ENCODE measurements at places on chromosomes 7 and 10.

GRCh38 chr10:73909540-73910115 is 1.3 kb upstream of the PLAU start:
- DNase-seq, result no peak

GRCh38 chr10:92846854-92847201 is 1.5 kb upstream of the EXOC6 start:
- DNase-seq, result no peak

DNA sequence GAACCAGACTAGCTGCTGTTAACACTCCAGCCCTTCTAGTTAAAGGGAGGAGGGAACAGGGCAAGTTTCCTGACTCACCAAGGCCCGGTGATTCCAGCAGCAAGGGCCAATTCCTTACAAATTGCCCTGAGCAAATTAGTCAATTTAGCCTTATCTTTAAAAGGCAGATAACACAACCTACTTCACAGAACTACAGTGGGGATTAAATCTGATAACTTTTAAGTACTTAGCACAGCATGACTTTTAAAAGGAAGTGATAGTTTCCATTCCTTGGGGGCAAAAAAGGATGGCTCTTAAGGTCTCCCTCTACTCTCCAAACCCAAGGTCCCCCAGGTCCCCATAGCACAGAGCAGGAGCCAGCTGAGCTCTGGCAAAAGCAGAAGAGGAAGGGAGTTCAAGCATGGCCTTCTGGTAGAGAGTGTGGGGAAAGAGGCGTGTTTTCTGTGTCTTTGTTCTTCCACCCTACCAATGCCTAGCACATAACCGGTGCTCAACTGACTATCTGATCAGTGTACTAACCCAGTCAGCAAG is 4.0 kb downstream of the CDCA7L start:
- no peak for DNase-seq

DNA sequence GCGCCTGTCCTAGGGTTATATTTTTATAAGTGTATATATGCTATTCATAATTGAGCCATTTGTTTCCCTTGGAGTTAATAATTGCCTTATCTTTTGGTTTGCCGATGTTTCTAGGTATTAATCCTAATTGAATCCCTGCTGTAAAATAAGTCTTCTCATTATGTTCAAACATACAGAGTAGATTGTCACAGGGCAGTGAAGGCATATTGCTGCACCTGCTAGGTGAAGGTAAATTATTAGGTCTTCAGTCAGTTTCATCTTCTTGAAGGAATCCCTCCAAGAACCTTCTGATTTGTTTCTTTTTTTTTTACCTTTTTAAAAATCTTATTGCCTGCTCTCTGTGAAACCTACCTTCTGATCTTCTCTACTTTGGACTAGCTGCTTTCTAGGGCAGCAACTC is 17.9 kb upstream of the AGFG2 start:
- no peak for DNase-seq

DNA sequence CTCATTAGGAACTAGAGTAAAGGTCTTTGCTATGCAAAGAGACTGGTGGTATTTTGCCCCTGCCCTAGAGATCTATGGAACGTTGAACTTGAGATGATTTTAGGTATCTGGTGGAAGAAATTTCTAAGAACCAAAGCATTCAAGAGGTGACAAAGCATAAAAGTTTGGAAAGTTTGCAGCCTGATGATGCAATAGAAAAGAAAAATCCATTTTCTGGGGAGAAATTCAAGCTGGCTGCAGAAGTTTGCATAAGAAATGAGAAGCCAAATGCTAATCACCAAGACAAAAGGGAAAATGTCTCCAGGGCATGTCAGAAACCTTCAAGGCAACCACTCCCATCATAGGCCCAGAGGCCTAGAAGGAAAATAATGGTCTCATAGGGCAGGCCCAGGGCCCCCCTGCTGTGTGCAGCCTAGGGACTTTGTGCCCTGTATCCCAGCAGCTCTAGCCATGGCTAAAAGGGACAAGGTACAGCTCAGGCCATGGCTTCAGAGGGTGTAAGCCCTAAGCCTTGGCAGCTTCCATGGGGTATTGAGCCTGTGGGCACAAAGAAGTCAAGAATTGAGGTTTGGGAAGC is 16.5 kb downstream of the TFPI2 start:
- DNase-seq, result no peak

DNA sequence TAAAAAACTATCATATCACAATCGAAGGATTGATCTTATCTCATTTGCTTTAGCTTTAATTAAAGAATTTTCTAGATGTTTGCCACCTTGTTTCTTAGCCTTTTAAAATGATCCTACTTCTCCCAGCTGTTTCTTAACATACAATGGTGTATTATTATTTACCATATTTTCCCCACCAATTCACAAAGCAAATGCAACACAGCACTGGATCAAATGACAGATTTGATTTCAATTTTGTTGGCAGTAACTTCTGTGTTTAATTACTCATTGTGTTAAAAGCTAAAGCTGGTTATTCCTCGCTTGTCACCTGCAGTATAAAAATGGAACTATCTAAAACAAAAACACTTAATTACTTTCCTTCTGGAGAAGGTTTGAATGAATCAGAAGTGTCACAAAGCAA is 19.6 kb downstream of the SVIL start:
- DNase-seq, result no peak

- no peak for DNase-seq
These were observed 121.2 kb downstream of the RALA start for GRCh38 chr7:39744620-39745019.

GRCh38 chr7:1251796-1252539 is 19.3 kb downstream of the UNCX start:
- DNase-seq, result no peak

- no peak for DNase-seq
These were observed 624.9 kb downstream of the PTPRN2 start for GRCh38 chr7:157962458-157963306.

- no peak for DNase-seq
These were observed 31.5 kb downstream of the EPC1 start for GRCh38 chr10:32315424-32315823.

- DNase-seq, result no peak
These were observed 81.8 kb downstream of the ZNF277 start for GRCh38 chr7:112288301-112288700.

- DNase-seq, result no peak
These were observed 102.6 kb upstream of the AGR3 start for GRCh38 chr7:16984375-16984774.

DNA sequence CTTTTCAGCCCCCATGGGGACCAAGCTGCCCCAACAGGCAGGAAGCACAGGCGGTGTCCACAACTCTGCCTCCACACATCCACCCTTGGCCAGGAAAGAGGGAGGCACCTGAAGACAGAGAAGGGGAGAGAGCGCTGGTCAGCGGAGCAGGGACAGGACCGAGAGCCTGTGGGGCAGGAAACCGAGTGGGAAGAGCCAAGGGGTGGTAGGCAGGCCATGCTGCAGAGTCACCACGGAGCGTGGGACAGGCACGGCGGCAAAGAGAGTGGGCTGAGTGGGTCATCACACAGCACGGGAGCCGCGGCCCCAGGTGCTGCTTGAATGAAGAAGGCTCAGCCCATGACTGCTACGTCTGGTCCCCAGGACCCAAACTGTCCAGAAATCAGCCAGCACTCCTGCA is 109.8 kb downstream of the PTPRN2 start:
- DNase-seq, result no peak

DNA sequence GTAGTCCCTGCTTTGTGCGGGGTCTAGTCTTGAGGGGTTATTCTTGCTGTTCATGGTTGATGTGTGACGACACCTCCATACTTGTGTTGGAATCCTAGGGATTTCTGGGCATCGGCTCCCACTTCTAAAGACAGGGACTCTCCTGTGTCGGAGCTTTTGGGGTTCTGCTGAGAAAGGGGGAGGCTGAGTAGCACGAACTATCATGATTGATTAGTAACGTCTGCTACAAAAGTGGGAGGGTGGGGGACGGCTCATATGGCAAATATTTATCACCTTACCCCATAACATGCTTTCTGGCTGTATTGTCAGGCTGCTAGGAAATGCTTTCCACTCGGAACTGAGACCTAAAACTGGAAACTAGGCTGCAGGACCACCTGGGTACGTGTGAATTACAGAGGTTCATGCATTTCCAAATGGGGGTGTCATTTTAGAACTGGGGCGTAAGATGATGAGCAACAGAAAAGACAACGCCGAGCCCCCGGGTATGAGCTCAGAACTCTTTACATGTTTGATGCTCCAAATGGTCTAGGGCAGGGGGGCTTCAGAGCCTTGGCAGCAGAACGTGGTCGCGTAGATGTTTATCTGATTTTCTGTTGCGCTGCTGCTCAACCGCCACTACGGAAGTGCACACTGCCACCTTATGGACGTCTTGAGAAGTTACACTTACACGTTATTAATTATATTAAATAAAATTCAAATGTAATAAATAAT is 15.1 kb upstream of the NME8 start:
- DNase-seq, result peak; percentile 73

- no peak for DNase-seq
These were observed 82.2 kb downstream of the RAB11FIP2 start for GRCh38 chr10:117964536-117964935.

DNA sequence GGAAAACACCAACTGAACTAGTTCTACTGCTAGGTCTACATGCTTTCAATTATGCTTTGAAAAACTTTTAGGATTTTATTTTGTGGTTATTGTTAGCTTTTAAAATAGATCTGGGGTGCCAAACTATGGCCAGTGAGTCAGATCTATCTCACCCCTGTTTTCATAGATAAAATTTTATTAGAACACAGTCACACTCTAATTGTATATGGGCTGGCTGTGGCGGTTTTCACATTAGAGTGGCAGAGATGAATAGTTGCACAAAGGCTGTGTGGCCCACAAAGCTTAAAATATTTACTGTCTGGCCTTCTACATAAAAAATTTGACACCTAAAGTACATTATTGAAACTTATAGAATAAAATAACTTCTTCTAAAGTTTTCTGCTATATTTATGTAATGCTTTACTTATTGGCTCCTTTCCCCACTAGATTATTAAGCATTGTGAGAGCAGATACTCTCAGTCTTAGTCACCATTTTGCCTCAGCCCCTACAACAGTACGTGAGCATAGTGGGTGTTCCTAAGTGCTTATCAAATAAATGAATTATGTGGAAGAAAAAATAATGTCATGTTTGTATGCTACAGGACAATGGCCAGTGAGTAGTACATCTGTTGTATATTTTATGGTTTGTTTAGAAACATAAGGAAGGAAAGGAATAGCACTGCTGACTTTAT is 5.4 kb upstream of the SUV39H2 start:
- no peak for DNase-seq

DNA sequence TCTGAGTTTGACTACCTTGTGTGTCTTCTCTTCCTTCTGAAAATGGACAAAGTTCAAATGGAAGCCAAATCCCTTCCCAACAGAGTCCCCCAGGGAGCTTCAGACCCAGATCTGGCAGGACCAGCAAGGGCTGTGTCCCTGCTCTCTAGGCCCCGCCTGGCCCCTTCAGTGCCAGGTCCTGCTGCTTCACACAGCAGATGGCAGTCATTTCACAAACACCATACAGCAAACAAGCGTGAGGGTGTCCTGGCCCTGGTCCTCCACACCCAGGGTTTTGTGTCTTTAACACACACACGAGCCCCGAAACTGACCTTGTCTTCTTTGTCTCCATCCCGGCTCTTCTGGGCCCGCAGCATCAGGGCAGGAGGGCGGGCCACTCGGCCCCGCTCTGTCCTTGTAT is 145.0 kb downstream of the TCERG1L start:
- no peak for DNase-seq
